Cortex of kidney (tissue), 1 donor: ENCODE measurements at places on chromosomes 3 and 15.

GRCh38 chr3:61541694-61542093 lies 19.7 kb upstream of the PTPRG start:
- no peak for DNase-seq

DNA sequence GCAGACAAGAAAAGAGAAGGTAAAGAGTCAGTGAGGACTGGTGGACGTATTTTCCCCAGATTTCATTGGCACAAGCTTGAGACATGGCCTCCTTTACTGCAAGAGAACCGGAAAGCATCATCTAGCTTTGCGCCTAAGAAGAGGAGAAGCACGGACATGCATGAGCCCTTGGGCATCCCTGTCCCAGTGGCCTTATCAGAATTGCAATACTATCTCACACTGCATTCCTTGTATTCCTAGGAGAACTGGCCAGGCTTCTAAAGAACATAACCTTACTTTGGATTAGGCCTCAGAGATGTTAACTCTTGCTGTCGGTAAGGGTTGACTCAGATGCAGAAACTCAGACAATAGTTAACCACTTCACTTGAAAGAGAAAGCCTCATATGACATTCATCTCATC lies 229.5 kb upstream of the PRICKLE2 start:
- DNase-seq = no peak

GRCh38 chr3:67774676-67775075 lies 120.3 kb upstream of the SUCLG2 start:
- no peak for DNase-seq

DNA sequence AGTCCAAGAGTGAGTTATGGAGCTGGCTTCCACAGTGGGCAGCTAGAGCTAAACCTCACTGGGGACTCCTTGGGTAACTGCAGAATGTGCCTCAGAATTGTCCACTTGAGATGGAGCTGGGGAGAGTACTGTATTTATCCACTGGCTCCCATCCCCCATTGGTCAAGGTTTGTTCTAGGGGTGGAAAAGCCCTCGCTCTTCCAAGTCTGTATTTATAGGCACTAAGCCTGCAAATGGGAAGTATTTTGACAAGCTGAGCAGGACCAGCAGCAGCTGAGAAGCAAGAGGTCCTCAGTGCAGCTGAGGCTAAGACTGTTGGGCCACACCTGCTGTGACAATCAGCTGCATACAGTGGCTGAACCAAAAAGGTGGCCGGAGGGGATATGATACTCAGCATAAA lies 5.8 kb downstream of the USP13 start:
- DNase-seq = no peak

DNA sequence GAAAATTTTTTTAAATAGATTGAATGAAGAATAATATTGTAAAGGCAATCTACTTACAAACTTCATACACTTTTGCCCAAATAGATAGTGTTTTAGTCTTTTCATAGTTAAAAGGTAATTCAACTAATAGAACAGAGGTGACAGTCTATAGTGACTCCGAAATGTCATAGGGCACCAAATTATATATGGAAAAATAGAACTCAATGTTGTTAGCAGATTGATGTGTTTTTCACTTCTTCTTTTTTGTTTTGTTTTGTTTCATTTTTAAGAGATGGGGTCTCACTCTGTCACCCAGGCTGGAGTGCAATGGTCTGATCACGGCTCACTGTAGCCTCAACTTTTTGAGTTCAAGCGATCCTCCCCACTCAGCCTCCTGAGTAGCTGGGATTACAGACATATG lies 721 bp downstream of the CSTA start:
- DNase-seq = no peak
